ENCODE measurements at places on chromosomes 4 and X. TPM values are rescaled to one million over a fixed set of nuclear protein-coding genes. Genes with fewer than 3 reads are reported as not detected.

DNA sequence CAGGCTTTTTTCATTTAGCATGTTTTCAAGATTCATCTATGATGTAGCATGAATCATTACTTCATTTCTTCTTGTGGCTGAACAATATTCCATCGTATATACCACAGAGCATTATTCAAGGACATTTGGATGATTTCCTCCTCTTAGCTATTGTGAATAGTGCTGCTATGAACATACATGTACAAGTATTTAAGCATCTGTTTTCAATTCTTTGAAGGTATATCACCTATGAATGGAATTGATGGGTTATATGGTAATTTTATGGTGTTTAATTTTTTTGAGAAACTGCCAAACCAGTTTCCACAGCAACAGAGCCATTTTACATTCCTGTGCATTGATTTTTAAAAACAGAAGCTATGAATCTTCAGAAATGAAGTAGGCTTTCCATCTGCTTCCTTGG, 36.1 kb upstream of the WDR19 start:
- DNase-seq: no peak

DNA sequence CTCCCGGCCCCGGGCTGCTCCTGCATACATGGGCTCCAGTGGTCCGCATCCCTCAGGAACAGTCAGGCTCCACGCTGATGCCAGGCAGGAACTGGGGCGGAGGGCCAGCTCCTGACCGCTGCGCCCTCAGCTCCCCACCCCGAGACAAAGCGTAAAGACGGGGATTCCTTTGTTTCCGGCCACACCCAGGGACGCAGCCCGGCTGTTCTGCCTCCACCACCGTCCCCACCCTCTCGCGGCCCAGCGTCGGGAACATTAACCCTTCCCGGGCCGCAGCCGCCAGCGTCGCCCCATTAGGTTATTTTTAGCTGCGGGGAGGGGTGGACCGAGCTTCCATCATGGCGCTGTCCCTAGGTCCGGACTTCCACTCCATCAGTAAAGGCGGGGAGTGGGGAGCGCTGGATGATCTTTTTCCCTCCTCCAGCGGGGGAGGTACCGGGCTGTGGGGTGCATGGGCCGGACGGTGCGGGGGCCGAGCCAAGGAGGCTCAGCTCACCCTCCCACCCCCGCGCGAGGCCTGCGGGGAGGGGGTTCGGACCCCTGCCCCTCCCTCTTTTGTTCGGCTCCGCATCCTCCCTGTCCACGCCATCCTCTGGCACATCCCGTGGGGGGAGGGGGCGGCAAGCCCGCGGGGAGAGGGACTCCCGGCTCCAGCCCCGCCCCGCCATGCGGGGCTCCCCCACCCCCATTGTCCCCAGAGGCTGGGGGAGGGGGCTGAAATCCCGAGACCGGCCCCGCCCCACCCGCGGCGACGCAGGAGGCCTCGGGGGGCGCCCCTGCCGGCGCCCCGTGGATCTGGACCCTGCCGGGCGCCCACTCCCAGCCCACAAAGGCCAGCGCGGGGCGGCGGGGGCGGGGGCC, 5.3 kb downstream of the CRMP1 start:
- no peak for DNase-seq

GRCh38 chr4:84498203-84498934, 723 bp downstream of the NKX6-1 start:
- no peak for DNase-seq

GRCh38 chrX:142483965-142484364, 278.9 kb upstream of the MAGEC2 start:
- no peak for DNase-seq

CCSER1 gene
- polyA plus RNA-seq: not detected

DNA sequence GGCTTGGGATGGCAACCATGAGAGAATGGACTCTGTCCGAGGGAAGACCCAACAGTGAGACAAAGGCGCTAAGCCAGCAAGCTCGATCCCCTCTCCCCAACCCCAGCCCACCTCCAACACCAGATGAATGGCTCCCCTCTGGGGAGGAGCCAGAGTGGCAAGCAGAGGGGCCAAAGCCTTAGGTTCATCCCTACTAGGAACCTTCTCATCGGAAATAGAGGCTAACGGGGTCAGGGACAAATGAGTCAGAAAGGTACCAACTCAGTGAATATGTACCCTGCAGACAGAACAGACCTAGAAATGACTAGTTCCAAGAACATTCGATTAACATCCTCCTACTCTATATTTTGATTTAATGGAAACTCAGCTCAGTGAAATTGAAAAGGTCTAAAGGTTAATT, 73.9 kb downstream of the NSG1 start:
- no peak for DNase-seq

- DNase-seq: no peak
Observed at GRCh38 chrX:38142610-38143009, 78.1 kb downstream of the SRPX start.

- no peak for DNase-seq
Observed at GRCh38 chr4:2806390-2807355, 13.8 kb downstream of the SH3BP2 start.

EREG gene
- polyA plus RNA-seq: 0.24 TPM

GRCh38 chr4:81031796-81032551, 1.5 kb downstream of the BMP3 start:
- no peak for DNase-seq

GRCh38 chrX:66020631-66021334, 19.1 kb downstream of the VSIG4 start:
- DNase-seq: no peak

- DNase-seq: no peak
Observed at GRCh38 chr4:47271291-47271690, 192.2 kb downstream of the COMMD8 start.

NPY2R gene
- not detected for polyA plus RNA-seq

GRCh38 chrX:71315917-71316316, 14.4 kb downstream of the ITGB1BP2 start:
- no peak for DNase-seq

- DNase-seq: no peak
Observed at GRCh38 chr4:109914322-109914721, 1.6 kb downstream of the EGF start.

DNA sequence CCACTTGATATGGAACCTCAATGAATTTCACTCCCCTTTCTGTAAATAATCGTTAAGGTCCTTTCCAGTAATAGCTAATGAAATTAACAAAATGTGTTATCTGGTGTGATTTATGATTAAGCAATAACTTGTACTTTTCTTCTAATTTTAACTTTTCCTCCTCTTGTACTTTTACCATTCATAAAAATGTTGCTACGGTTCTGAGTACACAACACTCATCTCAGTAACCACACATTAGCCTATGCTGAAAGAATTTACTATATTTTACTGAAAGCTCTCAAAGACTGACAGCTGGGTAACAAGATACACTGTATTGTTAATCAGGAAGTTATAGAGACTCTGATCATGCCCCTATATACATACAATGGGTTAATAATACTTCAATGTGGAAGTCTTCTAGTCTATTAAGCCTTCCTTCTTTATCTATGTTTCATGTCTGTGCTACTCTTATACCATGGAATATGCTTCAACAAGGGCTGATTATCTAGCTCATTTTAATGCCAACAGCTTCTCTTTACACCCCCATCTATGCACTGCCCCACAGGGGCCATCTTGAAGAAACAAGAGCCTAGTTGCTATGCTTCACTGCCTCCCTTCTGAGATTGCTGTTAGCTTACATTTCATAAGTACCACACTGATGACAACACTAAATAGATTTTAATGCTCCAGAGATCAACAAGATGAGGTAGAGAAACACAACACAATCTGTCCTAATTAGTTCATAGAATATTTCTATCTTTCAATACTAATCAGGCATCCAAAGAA, 39.1 kb downstream of the LAMP2 start:
- DNase-seq: no peak

GRCh38 chr4:147094238-147094637, 148.6 kb upstream of the TTC29 start:
- no peak for DNase-seq

DNA sequence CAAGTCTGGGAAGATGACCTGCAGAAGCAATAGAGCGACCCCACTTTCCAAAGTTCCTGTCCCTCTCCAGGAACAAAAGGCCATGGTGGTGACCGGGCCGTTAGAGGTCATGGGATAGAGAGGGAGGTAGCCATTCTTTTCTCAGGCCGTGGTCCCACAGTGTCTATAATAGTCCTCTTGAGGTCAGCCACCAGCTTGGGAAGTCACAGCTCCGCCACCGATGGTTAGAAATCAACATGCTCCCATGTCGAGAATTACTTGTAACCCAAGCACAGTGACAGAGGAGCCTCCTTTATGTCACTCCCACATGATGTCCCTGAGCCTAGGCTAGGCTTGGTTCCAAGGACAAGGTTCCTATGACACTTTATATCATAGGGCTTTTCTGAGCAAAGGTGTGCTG, 48.3 kb upstream of the CBR4 start:
- DNase-seq: no peak

- DNase-seq: no peak
Observed at GRCh38 chr4:158769175-158769921, 522 bp downstream of the FNIP2 start.

DNA sequence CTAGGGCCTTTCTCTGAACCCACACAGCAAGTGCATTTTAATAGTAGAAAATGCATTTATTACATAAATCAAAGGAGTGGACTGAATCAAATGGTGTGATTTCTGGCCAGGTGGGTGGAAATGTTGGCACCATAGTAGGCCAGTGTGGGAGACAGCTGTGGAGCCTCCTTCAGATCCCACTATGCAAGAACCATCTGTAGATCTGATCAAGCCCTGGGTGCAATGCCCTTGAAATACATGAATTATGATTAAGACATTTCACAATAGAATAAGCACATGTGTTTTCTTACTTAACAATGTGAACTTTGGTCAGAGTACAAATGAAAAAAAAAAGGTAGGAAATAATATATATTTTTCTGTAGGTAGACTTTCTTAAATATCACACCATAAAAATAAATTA, 204.3 kb downstream of the PCDH7 start:
- no peak for DNase-seq

PLAC8 gene
- 174 TPM for polyA plus RNA-seq

DNA sequence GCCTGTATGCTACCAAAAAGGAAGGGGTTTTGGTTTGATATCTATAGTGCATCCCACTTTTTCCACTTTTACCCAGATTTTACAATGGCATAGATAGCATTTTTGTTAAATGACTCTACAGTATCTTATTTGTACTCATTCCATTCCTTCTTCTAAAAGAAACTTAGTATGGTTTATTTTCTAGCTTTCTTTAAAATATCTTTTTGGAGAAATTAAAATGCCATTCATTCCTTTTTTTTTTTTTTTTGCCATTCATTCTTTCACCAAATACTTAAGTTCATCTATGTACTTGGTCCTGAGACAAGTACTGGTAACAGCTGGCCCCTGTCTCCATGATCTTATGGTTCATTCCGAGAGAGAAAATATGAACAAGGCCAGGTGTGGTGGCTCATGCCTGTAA, 49.1 kb downstream of the MID1 start:
- no peak for DNase-seq

DNA sequence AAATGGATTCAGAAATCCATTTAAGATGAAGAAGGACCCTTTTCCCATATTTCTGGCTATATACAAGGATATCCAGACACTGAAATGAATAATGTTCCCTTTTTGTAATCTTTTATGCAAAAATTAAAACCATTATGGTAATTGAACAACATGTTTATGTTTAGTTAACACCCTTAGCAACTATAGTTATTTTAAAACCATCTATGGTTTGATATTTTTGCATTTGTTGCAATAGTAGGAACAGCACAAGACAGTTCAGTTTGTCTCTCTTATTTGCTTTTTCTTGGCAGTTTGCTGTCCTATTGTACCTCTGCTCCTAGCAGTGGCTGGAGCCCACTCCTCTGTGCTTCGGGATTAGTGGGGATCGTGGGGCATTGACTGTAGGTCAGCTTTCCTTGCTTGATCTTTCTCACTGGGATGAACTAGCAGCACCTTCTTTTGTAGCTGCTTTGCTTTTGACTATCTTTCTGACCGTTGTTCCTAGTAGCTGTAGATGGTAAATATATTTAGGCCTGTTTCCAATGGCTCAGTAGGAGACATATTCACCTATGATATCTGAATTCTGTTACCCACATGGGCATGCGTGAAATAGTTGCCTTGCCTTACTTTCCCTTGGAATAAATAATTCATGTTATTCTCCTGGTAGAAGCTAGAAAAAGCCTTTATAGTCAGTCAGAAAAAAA, 12.8 kb downstream of the HTT start:
- DNase-seq: no peak

DNA sequence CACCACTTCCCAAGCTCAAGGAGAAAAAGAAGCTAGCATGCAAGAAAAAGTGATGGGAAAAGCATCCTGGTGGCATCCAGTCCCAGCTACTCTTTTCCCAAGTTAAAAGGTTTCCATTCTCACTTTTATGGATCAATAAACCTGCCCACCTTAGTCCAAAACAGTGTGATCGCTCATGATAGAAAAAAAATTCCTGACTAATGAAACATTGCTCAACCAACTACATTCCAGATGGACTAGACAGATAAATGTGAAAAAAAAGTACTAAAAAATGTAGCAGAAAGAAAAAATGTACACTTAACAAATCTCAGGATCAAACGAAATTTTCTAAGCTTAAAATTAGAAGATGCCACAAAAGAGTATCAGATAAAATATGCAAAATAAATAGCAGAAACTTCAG, 312.2 kb downstream of the TMA16 start:
- DNase-seq: no peak

DNA sequence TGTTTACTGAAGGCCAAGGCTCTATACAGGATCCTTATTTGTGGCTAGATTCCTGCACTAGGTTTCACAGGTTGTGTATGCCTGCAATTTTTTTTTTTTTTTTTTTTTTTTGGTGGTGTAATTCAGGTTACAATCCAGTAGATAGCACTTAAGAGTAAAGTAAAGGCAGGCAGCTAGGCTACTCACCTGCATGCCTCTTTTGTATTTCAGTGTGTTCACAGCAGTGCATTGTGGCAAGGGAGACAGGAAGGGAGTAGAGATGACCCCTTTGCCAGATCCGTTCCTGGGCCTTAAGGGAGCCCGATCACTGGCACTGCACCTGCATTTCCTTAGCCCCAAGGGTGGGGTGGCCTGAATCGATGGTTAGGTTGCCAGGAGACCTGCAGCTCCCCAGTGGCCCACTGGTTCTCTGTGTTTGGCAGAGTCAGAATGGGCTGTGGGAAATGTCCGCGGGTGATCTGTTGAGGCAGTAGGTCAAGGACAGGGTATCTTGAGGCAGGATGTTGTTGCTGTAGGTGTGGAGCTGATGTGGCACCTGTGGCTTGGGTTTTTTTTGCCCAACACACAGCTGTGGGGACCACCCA, 374.9 kb upstream of the AADAT start:
- DNase-seq: no peak

ARHGEF9 gene
- polyA plus RNA-seq: 0.91 TPM

All from HepG2 (cell line).